ENCODE measurements at places on chromosomes 11 and 22.

DNA sequence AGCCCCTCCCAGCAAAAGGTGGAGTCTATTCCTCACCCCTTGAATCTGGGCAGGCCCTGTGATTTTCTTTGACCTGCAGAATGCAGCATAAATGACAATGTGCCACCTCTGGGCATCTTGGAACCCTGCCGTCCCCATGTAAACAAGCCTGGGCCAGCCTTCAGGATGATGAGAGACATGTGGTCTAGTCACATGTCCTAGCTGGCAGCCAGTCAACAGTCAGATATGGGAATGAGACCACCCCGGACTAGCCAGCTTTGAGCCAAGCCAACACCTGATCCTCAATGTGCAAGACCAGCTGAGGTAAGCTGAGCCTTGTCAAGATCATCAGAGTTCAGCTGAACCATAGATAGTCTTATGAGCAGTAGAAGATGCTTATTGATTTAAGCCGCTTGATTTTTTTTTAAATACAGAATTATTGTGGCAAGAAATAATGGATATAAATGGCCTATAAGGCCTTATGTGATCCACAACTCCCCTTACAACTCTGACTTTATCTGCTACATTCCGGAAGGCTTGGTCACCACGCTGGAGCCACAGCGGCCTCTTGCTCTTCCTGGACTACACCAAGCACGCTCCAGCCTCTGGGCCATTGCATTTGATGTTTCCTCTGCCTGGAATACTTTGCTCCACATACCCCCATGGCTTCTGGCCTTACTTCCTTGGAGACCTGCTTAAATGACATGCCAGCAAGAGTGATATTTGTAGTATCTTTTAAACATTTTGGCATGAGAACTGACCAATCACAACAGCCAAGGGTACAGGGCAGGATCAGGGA is 225.9 kb upstream of the SESN3 start:
- DNase-seq: no peak

- DNase-seq: no peak
Observed at GRCh38 chr11:47566149-47566698, 825 bp downstream of the PTPMT1 start.

GRCh38 chr22:19195796-19196731 is 17.5 kb upstream of the SLC25A1 start:
- no peak for DNase-seq

DNA sequence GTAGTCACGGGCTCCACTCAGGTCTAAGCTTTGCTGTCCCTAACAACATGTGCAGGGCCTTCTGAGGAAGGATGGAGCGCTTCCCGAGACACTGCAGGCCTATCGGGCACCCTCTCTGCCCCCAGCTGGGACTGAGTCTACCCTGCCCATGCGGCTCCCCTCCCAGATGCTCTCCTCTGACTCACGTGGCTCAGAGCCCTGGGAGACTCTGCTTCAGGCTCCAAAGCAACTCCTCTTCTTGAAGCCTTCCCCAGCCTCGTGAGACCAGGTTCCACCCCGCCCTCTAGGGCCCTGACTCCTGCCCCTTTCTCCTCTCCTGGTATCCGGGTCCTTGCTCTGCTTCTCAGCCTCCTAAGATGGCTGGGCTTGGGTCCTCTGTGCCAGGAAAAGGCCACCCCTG is 28.4 kb upstream of the ARFGAP3 start:
- DNase-seq: no peak

GRCh38 chr22:23684026-23684425 is 6.8 kb upstream of the RGL4 start:
- DNase-seq: no peak

GRCh38 chr11:2929950-2930703 is 907 bp upstream of the PHLDA2 start:
- DNase-seq: no peak

DNA sequence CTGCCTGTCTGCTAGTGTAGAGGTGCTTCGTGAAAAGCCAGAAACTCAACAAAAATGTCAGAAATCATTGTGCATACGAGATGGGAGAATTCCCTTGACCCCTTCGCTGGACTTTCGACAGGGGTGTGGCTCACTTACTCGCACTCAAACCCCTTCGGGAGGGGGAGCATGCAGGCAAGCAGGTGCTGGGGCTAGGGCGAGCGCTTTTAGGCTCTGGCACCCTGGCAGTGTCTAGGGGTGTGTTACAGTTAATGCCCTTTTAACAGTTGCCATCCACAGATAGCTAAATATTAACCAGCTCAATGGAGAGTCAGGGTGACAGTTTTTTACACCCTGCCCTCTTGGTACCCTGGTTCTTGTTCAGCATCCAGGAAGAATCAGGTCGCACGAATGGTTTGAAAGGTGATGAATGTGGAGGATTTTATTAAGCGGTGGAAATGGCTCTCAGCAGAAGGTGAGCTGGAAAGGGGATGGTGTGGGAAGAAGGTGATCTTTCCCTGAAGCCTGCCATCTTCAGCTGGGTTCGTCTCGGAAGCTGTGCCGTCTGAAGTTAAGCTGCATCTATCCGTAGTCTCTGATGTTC is 59.6 kb upstream of the SHANK2 start:
- no peak for DNase-seq

DNA sequence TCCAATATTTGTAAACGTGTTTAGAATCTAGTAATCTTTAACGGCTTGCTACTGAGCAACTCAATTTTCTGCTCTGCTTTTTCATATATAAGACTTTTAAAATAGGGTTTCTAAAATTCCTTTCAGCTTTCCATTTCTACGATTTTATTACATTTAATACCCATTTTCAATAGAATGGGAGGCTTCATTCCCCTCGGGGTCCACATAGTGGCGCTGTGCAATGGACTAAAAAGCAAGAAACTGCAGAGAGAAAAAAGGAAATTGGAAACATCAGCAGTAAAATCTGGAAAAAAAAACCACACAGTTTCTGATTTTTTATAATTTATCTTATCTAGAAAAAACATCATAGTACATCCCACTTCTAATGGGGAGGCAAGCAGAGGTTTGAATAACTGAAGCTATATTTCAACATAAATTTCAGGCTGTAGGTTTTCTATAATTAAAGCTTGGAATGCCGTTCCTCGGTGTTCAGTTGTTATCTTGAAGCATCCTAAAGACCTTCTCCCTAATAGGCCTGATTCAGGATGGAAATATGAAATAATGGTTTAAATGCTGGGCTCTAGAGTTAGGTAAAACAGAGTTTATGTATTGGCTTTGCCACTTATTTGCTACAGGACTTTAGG is 18.7 kb upstream of the JHY start:
- no peak for DNase-seq

DNA sequence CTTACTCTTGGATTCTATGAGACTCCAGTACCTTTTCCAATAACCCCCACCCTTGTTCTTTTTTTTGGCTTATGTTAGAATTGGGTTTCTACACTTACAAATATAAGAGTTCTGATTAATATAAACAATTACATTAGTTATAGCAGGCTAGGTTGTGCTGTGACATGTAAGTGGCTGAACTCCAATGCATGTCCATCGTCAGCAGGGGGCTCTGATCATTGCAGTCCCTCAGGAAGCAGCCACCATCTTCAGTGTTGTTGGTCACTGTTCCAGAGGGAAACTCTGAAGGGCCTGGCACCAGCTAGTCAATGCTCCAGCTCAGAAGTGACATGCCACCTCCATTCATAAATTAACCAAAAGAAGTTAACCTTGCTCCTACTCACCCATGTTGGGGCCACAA is 5.6 kb downstream of the LIPT2 start:
- DNase-seq: no peak

DNA sequence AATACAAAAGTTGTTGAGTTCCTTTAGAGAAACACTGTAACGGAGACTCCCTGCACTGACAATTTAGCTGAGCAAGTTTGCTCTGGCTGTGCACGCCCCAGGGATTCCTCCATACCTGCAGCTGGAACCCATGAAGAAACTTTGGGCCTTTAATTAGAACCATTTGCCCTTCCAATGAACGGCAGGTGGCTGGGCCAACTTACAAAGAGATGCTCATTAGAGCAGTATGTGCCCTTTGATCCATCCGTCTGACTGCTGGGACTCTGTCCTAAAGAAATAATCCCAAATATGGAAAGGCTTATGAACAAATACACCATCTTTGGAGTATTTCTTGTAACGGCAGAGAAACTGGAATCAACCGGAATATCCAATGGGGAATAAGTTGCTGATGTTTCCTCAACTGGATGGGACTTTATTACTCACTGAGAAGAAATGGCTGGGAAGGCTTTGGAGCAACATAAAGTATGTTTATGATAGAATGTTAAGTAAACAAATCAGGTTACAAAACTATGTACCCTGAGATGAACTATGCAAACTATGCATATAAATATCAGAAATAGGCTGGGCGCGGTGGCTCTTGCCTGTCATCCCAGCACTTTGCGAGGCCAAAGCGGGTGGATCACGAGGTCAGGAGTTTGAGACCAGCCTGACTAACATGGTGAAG is 24.4 kb upstream of the FBLN1 start:
- no peak for DNase-seq

GRCh38 chr11:131036514-131036913 is 120.2 kb upstream of the SNX19 start:
- no peak for DNase-seq

- no peak for DNase-seq
Observed at GRCh38 chr22:26574001-26574723, 15.8 kb downstream of the TPST2 start.

GRCh38 chr11:46505741-46506482 is 87.9 kb downstream of the AMBRA1 start:
- no peak for DNase-seq

GRCh38 chr22:31328544-31328960 is 17.6 kb downstream of the PATZ1 start:
- DNase-seq: no peak
